ENCODE measurements at places on chromosomes 7 and 10. TPM values are rescaled to one million over a fixed set of nuclear protein-coding genes. Genes with fewer than 3 reads are reported as not detected.

DNA sequence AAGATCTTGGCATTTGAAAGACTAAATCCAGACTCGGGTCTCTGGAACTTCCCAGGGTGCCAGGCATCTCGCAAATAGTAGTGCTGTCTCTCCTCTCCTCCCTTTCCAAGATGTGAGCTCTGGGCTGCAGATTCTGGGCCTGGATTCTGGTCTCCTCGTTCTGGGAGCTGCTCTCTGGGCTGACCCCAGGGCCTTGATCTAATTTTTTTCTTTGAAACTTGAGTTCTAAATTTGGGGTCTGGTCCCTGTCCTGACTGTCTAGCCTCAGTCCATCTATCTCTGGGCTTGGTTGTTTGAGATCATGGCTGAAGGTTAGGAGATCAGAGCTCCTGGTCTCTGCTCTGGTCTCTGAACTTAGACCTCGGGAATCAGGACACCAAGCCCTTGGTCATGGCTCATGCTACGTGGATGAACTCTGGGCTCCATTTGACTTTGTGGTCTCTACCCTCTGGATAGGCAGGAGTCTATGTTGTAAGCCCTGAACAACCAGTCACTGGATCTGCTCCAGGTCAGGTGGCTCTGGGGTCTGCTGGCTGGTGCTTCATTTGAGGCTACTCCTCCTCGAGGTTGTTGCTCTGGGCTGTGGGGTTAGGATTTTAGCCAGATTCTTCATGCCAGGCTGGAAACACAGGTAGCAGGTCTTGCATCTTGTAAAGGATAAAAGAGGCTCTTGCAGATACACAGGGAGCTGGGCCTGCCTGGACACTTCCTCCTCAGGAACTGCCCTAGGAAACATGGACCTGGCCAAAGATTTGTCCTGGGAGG is 8.0 kb upstream of the MBL2 start:
- H3K36me3 ChIP-seq = no peaks in the 10 kb centered on the region
- H3K4me1 ChIP-seq = no peaks in the 10 kb centered on the region
- H3K4me3 ChIP-seq = no peak overlapping the region
- no peaks in the 10 kb centered on the region for H3K27me3 ChIP-seq
- H3K27ac ChIP-seq = no peak overlapping the region
- no peak for DNase-seq

The ADK gene
- total RNA-seq = 39.8 TPM

GRCh38 chr10:97771055-97771891 is 526 bp downstream of the SFRP5 start:
- no peak overlapping the region for H3K27ac ChIP-seq
- H3K27me3 ChIP-seq = peaks cover 39% of the 10 kb centered on the region
- H3K4me3 ChIP-seq = peak overlapping the region; percentile 55
- peaks cover 10% of the 10 kb centered on the region for H3K4me1 ChIP-seq

The SPAG6 gene
- 0.34 TPM for total RNA-seq

The GRID2IP gene
- 1.0 TPM for total RNA-seq

- DNase-seq = no peak
- no peak overlapping the region for H3K4me3 ChIP-seq
- no peaks in the 10 kb centered on the region for H3K36me3 ChIP-seq
- H3K4me1 ChIP-seq = no peaks in the 10 kb centered on the region
- H3K27me3 ChIP-seq = no peaks in the 10 kb centered on the region
These were observed 48.1 kb downstream of the MYO3A start for GRCh38 chr10:25982107-25982506.

The FAM25C gene
- not detected for total RNA-seq

- no peaks in the 10 kb centered on the region for H3K36me3 ChIP-seq
- DNase-seq = no peak
- H3K27ac ChIP-seq = no peak overlapping the region
- no peak overlapping the region for H3K4me3 ChIP-seq
- H3K4me1 ChIP-seq = no peaks in the 10 kb centered on the region
These were observed 76.2 kb downstream of the TMEM26 start for GRCh38 chr10:61376908-61377368.

- no peak for DNase-seq
- no peak overlapping the region for H3K27ac ChIP-seq
- H3K4me1 ChIP-seq = no peaks in the 10 kb centered on the region
- no peak overlapping the region for H3K4me3 ChIP-seq
- H3K27me3 ChIP-seq = no peaks in the 10 kb centered on the region
- H3K36me3 ChIP-seq = no peaks in the 10 kb centered on the region
These were observed 7.3 kb upstream of the CABCOCO1 start for GRCh38 chr10:61655335-61655851.

- no peak overlapping the region for H3K27ac ChIP-seq
- no peaks in the 10 kb centered on the region for H3K36me3 ChIP-seq
- DNase-seq = no peak
These were observed 288.3 kb upstream of the MKLN1 start for GRCh38 chr7:131039355-131039762.

GRCh38 chr10:124351481-124352220 is 67.1 kb downstream of the OAT start:
- no peak overlapping the region for H3K27ac ChIP-seq
- H3K36me3 ChIP-seq = no peaks in the 10 kb centered on the region
- DNase-seq = no peak
- no peaks in the 10 kb centered on the region for H3K27me3 ChIP-seq

The ADIRF gene
- total RNA-seq = not detected

DNA sequence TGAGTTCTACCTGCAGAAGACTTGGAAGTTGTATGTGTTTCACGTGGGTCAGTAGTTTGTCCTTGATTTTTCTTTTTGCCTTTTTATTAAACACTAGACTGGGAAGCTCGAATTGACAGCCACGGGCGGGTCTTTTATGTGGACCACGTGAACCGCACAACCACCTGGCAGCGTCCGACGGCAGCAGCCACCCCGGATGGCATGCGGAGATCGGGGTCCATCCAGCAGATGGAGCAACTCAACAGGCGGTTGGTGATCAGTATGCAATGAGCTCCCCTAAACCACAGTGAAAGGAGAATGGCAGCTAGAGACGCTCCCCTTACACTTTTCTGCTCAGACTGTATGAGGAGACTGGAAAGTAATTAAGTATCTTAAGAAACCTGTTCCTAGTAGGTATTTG is 126.7 kb upstream of the STK17A start:
- no peak for DNase-seq
- H3K27me3 ChIP-seq = no peaks in the 10 kb centered on the region
- no peaks in the 10 kb centered on the region for H3K36me3 ChIP-seq

- no peak overlapping the region for H3K27ac ChIP-seq
- no peaks in the 10 kb centered on the region for H3K27me3 ChIP-seq
- H3K4me1 ChIP-seq = no peaks in the 10 kb centered on the region
- no peak overlapping the region for H3K4me3 ChIP-seq
- no peak for DNase-seq
These were observed 4.7 kb upstream of the PLXDC2 start for GRCh38 chr10:19811540-19811939.

DNA sequence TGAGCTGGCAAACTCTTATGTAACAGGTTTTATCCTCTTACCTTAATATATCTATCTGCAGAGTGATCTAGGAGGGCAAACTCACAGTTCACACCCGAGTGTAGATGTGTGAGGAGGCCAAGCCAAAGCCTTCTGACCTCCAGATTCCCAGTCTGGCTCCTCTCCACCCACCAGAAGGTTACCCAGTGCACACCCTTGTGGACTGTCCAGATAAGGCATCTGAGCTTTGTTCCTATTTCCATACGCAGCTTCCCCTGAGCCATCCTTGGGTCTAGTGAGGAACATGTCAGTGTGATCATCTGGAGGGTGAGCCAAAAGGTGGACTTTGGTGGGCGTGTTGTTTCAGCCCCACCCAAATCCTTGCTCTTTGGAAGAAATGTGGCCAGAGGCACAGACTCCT is 203.0 kb upstream of the MEOX2 start:
- no peaks in the 10 kb centered on the region for H3K36me3 ChIP-seq
- H3K4me1 ChIP-seq = no peaks in the 10 kb centered on the region
- H3K27ac ChIP-seq = no peak overlapping the region
- no peak for DNase-seq
- no peak overlapping the region for H3K4me3 ChIP-seq

The POU6F2 gene
- total RNA-seq = 2.0 TPM

DNA sequence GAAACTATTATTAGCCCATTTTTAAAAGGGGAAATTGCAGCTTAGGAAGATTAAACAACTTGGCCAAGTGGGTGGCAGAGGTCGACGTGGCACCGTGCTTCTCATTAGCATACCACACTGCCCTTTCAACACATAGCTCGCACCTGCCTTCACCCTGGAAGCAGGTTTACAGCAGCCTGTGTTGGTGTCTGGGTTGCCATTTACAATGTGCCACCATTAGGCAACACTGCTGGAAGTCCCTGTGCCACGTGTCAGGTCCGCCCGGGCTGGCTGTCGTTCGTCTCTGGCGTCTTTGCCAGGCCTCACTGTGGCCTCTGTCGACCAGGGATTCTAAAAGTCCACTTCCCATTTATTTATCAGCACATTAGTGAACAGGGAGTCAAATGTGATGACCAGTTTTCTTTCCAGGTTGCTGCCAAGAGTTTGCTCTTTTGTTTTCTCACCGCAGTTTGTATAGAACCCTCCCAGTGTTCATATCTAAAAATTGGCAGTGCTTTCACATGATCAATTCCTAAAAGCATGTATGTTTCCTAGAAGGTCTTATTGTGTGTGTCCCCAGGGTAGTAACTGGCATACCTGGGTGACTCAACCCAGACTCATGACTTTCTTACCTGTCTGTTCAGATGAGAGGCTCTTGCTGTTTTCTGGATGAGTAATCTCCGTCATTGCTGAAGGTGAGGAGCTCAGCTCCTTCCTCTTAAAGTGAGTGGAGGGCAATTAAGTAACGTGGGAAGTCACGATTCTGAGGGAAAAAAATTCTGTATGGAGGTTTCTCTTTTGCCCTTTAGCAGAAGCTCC is 9.2 kb downstream of the INSIG1 start:
- H3K36me3 ChIP-seq = peaks cover 33% of the 10 kb centered on the region
- no peak overlapping the region for H3K27ac ChIP-seq
- H3K4me1 ChIP-seq = no peaks in the 10 kb centered on the region
- DNase-seq = no peak
- H3K27me3 ChIP-seq = no peaks in the 10 kb centered on the region
- no peak overlapping the region for H3K4me3 ChIP-seq

The NPFFR1 gene
- total RNA-seq = 0.06 TPM

DNA sequence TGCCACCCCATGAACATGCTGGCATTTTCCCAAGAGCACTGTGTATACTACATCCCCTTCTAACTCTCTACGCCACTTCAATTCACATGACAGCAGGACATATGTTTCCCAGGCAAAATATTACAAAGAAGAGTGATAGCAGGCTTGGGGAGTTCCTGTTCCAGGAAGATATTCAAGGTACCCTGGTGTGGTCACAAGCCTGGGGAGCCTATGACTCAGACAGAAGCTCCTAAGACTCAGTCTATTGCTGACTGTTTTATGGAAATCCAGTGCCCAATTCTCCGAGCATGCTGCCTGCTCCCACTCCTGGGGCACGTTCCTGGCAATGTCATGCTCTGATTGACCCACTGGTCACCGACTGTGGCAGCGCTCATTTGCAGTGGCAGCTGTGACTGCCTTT is 23.5 kb upstream of the ABLIM1 start:
- no peak overlapping the region for H3K27ac ChIP-seq
- H3K27me3 ChIP-seq = no peaks in the 10 kb centered on the region
- H3K36me3 ChIP-seq = no peaks in the 10 kb centered on the region
- H3K4me1 ChIP-seq = no peaks in the 10 kb centered on the region
- DNase-seq = no peak
- no peak overlapping the region for H3K4me3 ChIP-seq

DNA sequence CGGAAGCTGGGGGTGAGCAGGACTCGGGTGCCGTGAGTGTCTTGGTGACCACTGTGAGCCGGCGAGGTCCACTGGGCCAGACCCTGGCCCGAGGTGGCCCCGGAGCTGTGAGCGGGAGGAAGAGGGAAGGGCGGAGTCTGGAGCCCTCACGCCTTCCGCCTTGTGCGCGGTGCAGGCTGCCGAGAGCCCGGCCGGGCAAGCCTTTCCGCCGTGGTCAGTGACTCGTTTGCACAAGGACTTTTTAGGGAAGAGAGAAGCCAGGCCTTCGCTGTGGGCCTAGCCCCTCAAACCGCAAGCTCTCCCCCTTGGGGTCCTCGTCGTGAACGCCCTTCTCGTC is 40.9 kb upstream of the ZNF32 start:
- DNase-seq = no peak
- H3K27me3 ChIP-seq = peaks cover 26% of the 10 kb centered on the region
- peak overlapping the region; percentile 67 for H3K4me3 ChIP-seq

DNA sequence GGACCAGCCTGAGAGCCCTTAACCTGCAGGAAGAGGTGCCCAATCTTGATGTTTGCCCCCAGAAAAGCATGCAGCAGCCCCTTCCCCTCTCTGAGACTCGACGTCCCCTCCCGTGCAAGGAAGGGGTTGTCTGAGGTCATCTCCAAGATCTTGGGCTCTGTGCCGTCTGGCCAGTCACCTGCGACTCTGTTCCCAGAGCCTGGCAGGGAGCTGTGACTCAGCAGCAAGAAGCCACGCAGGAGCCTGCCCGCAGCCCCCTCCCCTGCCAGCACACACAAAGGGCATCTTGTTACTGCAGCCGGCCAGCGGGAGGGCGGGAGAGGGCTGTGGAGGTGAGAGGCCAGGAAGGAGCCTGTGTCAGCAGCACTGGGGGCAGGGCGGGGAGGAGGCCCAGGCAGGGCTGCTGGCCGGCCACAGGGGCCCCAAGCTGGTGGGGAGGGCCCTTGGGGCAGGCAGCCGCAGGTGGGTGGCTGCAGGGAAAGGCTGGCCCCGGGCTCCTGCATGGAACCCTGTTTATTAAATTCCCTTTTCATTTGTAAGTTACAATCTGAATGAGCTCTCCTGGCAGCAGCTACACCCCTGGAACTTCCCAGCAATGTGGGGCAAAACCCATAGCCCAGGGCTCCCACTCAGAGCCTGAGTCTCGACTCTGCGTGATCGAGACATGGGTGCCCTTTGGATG is 103.7 kb upstream of the ZMIZ1 start:
- H3K27me3 ChIP-seq = peaks cover 4% of the 10 kb centered on the region
- H3K36me3 ChIP-seq = no peaks in the 10 kb centered on the region
- peak; percentile 80 for DNase-seq
- peaks cover 23% of the 10 kb centered on the region for H3K4me1 ChIP-seq
- no peak overlapping the region for H3K4me3 ChIP-seq

GRCh38 chr10:78045856-78046255 is 12.2 kb downstream of the RPS24 start:
- H3K4me1 ChIP-seq = peaks cover 5% of the 10 kb centered on the region
- DNase-seq = no peak
- peaks cover 20% of the 10 kb centered on the region for H3K36me3 ChIP-seq
- H3K4me3 ChIP-seq = no peak overlapping the region

DNA sequence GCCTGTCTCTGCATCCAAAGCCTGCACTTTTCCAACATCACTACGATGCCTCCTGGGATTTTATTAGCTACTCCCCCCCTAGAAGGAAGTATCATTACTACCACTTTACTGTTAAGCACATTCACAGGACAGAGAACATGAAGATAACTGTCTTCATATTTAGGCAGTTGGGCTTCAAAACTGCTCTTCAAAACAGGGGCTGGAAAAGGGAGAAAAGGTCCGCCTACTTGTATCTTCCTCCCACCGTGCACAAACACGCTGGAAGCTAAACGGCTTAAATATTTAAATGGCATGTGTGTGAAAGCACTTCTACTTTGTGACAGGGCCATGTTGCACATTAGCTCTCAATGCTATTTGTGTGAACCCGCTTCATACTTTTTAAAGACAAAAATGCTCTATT is 999 bp downstream of the ITIH5 start:
- no peak for DNase-seq
- H3K27ac ChIP-seq = no peak overlapping the region
- H3K4me3 ChIP-seq = peak overlapping the region; percentile 40
- no peaks in the 10 kb centered on the region for H3K36me3 ChIP-seq

Data from H1 (cell line).